Stimulated activated memory B cell treated with anti-CD40 and anti-IgM and Interleukin-4, amounts not matched to agents 10 μg/mL and 1 μg/mL and 100 μg/mL, for 72 hours (primary cell): ENCODE measurements at places on chromosomes 3 and 15.

DNA sequence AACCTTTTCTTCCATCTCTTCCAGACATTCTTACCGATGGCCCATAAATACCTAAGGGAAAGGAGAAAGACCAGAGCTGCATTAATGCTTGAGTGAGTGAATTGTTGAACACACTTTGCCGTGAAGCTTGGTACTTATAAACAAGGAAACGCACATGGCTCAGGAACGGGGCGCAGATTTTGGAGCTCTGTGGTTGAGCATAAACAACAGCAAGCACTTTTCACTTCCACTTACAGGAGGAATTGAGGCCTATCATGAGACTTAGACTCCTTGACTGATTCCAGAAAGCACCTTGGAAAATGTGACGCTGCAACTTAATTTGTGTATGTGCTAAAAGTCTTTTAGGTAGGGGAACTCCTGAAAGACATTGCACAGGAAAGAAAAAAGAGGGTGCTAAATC, 197.5 kb upstream of the FEZF2 start:
- no peak for ATAC-seq

- no peak for ATAC-seq
Measured at GRCh38 chr3:116905794-116906193, 196.2 kb downstream of the TUSC7 start.

GRCh38 chr3:138184994-138185393, 2.1 kb upstream of the ARMC8 start:
- ATAC-seq: no peak

DNA sequence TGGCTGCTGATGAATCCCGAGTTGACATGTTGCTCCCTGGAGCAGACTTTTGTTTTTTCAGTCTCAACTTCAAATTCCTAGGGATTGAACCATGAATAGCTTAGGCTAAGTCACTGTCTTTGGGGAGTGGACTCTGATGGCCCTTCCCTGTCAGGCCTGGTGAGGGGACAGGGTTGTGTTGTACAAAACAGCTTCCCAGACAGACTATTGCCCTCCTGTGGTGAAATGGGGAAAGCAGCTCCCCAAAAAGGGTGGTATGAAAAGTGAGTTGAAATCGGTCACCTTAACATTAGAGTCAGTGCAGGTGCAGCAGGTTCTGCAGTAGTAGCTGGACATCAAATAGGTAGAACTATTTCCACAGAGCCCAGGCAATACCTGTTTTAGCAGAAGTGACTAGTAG, 775.6 kb downstream of the ROBO2 start:
- ATAC-seq: no peak

GRCh38 chr3:140816372-140817195, 125.1 kb upstream of the SLC25A36 start:
- peak; percentile 70 for ATAC-seq

GRCh38 chr3:45921158-45922038, 21.9 kb upstream of the CXCR6 start:
- ATAC-seq: no peak

GRCh38 chr3:45635475-45636256, 41.1 kb downstream of the LIMD1 start:
- no peak for ATAC-seq

DNA sequence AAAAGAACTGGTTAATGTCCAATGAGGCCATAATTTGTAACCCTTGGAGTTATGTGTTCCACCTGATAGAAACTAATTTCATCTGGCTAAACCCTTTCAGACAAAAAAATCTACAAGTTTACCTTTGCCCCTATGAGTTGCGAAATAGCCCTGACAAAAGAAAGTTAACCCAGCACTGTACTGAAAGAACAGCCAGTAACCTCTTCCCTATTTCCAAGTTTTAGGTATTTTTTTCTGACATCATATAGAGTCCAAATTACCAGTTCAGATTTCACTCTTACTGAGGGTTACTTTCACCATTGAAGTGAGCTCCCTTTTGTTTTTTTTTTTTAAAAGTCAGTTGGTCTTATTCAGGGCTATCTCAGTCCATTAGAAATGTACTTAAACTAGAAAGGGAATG, 42.8 kb upstream of the PTPRG start:
- ATAC-seq: peak; percentile 70
